ENCODE measurements at places on chromosomes 2 and 18.

- no peak for DNase-seq
These were observed 93.3 kb downstream of the CTAGE1 start for GRCh38 chr18:22324191-22325131.

GRCh38 chr2:150485114-150485870 lies 2.2 kb downstream of the RND3 start:
- DNase-seq: no peak

DNA sequence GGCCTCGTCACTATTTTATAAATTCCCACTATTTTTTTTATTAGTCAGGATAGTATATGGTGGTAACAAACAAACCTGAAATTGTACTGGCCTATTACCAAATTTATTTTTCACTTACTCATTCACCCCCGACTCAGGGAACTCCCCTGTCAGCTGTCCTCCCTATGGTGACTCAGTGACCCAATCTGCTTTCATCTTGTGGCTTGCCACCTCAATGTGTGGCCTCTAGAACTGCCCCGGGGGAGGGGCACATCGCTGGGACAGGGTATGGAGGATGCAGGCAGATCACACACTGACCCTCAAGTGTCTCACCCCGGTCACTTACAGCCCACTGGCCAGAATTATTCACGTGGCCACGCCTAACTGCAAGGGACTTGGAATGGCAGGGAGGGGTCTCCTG lies 71.6 kb downstream of the ACTR2 start:
- no peak for DNase-seq

- DNase-seq: no peak
These were observed 2.6 kb downstream of the SCN7A start for GRCh38 chr2:166491461-166491860.

- DNase-seq: no peak
These were observed 172.8 kb downstream of the ACOXL start for GRCh38 chr2:110905217-110905616.
